Right cardiac atrium (tissue), 5 donors: ENCODE measurements at places on chromosomes 4 and X. TPM values are rescaled to one million over a fixed set of nuclear protein-coding genes. Genes with fewer than 3 reads are reported as not detected.

- DNase-seq: no peak
Measured at GRCh38 chr4:85979276-85979675, 380.6 kb downstream of the MAPK10 start.

- no peak for DNase-seq
Measured at GRCh38 chr4:5712517-5712916, 1.5 kb downstream of the EVC start.

DNA sequence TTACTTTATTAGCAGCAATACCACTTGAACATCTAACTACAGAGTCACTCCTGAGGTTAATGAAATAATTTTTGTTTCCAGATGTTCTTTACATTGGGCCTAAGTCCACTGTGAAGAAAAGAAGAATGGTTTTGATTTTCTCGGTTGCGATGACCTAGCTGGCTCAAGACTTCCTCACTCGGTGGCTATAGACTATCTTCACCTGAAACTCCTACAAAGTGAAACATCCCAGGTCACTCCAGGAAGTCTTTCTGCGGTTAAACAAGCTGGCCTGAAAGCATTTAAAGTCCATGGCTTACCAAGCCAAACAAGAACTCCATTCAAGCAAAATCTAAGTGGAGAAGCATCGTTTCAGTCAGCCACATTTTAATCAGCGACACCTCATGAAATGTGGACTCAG lies 13.7 kb upstream of the SORBS2 start:
- DNase-seq: no peak

DNA sequence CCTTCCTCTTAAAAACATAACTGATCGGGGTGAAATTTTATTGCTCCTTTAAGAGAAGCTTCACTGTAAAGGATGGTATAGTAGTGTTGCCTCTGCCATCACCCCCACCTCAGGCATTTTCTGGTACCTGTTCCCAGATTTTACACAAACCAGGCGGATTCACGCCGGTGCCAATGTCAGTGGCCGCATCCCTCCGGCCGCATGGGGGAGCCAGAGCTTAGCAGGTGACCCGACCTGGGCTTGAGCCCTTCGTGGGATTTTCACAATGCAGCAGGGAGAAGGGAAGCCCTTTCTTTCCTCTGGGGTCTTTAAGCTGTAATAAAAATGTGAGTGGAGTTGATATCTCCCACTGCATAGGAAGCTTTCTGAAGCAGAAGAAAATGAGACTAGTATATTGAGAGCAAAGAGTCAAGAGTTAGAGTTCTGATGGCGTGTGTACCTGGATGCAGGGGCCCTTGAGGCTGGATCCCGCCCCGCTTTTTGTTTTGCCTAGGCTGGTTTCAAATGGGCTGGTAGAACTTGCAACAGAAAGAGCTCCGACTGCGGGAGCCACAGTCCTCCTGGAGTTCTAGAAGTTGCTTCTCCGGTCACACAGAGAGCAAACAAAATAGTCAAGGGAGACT lies 59.4 kb downstream of the POLR2B start:
- peak; percentile 86 for DNase-seq

DNA sequence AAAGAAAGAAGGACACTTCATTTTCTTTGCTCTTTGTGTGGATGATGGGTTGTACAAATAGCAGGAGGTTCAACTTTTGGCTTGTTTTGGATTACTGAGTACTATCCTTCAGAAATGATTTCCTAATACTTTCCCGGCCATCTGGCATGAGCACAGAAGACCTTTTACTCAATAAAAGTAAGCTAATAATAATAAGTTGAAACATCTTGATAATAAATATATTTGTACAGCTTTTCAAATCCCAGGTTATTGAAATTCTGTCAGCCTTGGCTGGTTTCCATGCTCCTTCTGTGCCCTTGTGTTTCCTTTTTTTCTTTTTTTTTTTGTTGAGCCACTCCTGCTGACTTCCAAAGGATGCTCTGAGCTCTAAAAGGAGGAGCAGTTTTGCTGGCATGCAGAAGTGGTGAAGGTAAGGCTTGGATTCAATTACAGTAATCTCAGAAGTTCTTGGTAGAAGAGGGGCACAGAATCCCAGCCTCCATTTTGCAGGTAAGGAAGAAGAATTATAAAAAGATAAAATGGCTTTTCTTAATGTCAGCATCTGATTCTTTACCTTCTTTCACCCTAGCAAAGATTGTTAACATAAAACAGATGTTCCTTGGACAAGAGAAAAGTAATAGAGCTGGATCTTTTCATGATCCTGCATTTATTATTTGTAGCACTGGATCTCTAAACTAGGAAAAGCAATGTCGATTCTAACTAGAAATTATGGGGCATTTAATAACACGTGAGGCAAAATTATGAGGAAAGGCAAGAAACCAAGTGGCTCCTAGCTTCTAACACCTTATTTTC lies 31.9 kb downstream of the REPS2 start:
- DNase-seq: no peak

ADH7 gene
- total RNA-seq: not detected

DNA sequence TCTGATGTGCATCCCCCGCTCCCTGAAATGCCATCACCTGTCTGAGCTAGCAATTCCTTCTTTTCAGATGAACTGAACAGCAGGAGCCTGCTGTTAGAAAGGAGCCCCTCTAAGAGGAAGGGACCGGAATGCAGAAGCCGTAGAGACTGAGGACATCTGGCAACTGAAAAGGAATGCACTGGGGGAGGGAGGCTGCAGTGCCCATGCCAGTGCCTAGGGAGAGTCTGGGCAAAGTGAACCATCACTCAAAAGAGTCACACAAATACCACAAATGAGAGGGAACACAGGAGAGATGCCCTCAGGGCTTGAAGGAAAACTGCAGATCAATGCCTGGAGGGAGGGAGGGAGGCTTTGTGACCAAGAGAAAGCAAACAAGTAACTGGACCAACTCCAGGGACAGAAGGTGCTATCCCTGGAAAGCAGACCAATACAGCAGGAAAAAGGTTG lies 93.9 kb upstream of the CBR4 start:
- DNase-seq: no peak

GAGE12F gene
- not detected for total RNA-seq

DNA sequence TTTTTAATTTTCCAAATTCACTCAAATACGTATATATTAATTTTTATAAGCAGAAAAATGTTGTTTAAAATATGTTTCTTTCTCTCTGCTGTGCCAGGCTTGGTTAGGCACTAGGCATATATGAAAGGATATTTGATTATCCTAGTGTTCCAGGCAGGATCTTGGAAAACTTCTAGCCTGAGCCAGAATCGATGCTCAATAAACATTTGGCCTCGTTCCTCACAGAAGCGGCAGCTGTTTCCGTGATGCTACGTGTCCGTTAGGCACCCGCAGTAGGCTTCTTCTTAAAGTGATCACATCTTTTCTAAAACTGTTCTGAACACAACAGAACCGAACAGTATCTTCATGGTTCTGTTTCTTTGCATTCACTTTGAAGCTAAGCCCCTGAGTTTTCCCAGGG lies 50.1 kb upstream of the CRMP1 start:
- no peak for DNase-seq

STAP1 gene
- not detected for total RNA-seq

TLR6 gene
- total RNA-seq: 3.3 TPM

GRCh38 chr4:77593993-77594392 lies 11.6 kb upstream of the CXCL13 start:
- no peak for DNase-seq

- no peak for DNase-seq
Measured at GRCh38 chr4:172750910-172751309, 417.7 kb upstream of the GALNT7 start.

GRCh38 chrX:105823092-105823455 lies 735 bp downstream of the NRK start:
- no peak for DNase-seq

- DNase-seq: no peak
Measured at GRCh38 chr4:8647626-8648025, 55.1 kb downstream of the CPZ start.

DNA sequence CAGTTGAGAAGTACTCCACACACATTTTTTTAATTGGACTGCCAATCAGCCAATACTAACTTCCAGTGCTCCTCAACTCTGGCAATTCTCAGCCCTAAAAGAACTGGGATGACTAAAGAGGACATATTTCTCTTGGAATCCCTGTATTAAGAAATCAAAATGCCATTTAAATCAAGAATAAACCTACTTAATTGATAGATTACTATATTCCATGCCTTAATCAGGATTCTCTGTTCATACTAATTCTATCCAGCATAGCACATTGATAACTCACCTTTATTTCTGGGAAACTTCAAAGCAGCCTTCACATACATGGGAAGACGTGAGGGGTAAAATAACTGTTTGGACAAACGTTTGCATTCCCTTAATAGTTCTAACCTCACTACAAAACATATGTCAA lies 93.0 kb upstream of the DKK2 start:
- DNase-seq: no peak

DNA sequence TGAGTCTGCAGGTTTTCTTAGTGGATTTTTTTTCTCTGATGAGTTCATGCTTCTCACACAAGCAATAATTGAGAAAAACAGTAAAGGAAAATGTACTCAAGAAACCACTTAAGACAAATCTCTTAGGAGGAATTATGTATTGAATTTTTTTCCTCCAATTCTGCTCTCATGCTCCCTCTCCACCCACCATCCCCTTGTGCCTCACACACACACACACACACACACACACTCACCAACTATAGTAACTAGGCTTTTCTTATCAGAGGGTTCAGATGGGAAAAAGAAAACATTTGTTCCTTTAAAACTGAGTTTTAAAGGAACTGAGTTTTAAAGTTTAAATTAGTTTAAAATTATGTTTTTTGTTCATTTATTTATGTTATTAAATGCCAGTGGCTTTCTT lies 47.0 kb upstream of the ANXA10 start:
- no peak for DNase-seq

DNA sequence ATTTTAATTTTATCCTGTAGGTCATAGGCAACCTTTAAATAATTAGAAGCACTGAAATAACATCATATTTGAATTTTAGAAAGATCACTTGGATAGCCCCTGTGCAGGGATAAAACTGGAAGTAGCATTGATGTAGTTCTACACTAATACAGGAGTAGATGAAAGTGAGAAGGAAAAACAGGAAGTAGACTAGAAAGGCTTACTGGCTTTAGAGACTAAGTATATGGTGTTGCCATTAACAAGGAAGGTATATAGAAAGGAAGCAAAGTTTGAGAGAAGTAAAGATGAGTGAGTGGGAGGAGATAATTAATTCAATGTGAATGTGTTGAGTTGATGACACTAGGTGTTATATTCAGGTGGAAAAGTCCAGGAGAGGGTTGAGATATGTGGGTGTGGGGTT lies 73.1 kb upstream of the EPGN start:
- no peak for DNase-seq

PSAPL1 gene
- total RNA-seq: not detected

GRCh38 chrX:136525738-136526606 lies 6.0 kb upstream of the VGLL1 start:
- peak; percentile 81 for DNase-seq

- DNase-seq: no peak
Measured at GRCh38 chr4:76779740-76780459, 118.0 kb downstream of the SOWAHB start.

- peak; percentile 52 for DNase-seq
Measured at GRCh38 chr4:25938787-25939186, 24.8 kb downstream of the SMIM20 start.

CLDN34 gene
- 0.23 TPM for total RNA-seq

DNA sequence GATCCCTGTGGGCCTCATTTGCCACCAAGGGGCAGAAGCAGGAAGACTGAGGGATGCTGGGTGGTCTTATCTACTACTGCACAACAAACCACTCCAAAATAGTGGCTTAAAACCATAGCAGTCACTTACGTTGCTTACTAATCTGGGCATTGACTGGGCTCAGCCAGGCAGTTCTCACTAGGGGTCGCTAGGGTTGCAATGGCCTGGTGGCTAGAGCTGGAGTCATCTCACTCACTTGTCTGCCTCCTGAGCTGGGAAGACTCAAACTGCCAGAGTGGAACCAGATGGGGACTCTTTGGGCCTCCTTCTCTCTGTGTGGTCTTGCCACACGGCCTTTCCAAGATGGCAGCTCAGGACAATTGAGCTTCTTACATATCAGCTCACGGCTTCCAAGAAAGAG lies 216.3 kb upstream of the BCOR start:
- DNase-seq: no peak

DNA sequence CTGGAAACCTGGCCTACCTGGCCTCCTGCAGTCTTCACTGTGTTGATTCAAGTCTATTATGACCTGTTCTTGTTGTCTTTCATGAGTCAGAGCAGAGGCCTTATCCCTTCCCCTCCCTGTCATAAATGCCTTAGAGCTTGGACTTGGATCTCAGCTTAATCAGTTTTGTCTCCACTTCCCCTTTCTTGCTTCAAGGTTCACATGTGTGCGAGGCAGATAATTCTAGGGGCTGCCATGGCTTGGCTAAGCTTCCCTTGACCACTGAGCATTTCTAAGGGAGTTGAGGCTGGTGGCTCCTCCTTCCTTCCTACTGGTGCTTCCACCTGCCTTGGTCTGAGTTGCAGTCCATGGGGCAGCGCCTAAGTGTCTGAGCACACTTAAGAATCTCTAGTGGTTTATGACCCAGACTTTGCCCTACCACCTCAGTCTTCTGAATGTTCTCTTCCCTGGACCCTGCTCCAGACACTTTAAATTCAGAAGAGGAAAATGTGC lies 1.7 kb upstream of the HEPH start:
- DNase-seq: no peak

- peak; percentile 65 for DNase-seq
Measured at GRCh38 chr4:56821381-56822243, at the start of gene SPINK2. TSS of gene SPINK2 (minus strand) at chr4:56821701. CDS start at chr4:56821662, 39 bp downstream.

- DNase-seq: no peak
Measured at GRCh38 chr4:76074993-76075600, 588 bp downstream of the ART3 start.

TASL gene
- 0.71 TPM for total RNA-seq

- DNase-seq: no peak
Measured at GRCh38 chr4:188138227-188138626, 1.0 kb upstream of the TRIML1 start.

DNA sequence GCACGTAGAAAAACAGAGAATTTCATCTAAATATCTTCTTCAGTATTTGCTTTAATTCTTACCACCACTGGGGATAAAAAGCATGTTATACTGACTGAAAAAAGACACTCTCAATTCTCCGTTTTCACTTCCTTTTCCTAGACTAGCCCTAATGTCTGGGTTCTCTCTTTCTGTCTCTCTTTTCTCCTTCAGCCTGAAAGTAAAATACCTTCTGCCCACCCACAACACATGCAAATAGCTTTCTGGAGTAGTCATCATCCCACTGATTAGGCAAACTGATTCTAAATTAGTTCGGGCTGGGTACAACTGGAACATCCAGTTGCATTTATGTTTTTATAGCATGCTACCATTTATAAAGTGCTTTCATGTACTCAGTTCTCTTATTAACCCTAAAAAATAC lies 142.4 kb upstream of the ANKRD50 start:
- no peak for DNase-seq

POU3F4 gene
- not detected for total RNA-seq

DNA sequence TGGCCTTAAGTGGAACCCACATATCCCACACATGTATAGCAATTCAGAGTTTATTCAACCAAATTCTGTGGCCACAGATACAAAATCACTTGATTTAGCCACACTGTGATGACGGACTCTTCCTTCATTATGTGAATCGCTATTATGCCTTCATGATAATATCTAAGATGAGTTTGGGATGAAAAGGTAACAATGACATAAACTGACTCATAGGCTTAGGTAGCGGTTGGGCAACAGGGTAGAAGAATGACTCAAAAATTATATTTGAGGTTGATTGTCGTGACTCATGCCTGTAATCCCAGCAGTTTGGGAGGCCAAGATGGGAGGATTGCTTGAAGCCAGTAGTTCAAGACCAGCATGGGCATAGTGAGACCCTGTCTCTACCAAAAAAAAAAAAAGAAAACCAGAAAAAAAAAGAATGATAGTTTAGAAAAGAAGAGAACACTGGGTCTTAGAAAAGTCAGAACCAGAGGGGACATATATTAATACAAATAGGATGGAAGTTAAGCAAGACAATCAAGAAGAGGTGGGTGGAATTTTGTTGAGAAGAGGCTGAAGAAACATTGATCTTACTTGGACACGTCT lies 70.4 kb upstream of the USP9X start:
- DNase-seq: no peak
